ENCODE measurements at places on chromosomes 4 and X. TPM values are rescaled to one million over a fixed set of nuclear protein-coding genes. Genes with fewer than 3 reads are reported as not detected.

ADGRA3 gene
- 7.2 TPM for polyA plus RNA-seq

PPEF2 gene
- not detected for polyA plus RNA-seq

TAF7L gene
- polyA plus RNA-seq, result 0.18 TPM

NAA11 gene
- not detected for polyA plus RNA-seq

TMPRSS11A gene
- 0.60 TPM for polyA plus RNA-seq

CSN1S1 gene
- not detected for polyA plus RNA-seq

GPM6B gene
- 218 TPM for polyA plus RNA-seq

CPE gene
- 852 TPM for polyA plus RNA-seq

COL4A6 gene
- not detected for polyA plus RNA-seq

EIF1AX gene
- 157 TPM for polyA plus RNA-seq

UGT2A1 gene
- not detected for polyA plus RNA-seq

PLK4 gene
- polyA plus RNA-seq, result 0.73 TPM

CASK gene
- polyA plus RNA-seq, result 16.2 TPM

SPANXN2 gene
- polyA plus RNA-seq, result not detected

OPRPN gene
- polyA plus RNA-seq, result not detected

OTUD6A gene
- polyA plus RNA-seq, result not detected

ABLIM2 gene
- polyA plus RNA-seq, result 34.8 TPM

DCTD gene
- 8.7 TPM for polyA plus RNA-seq

PRSS12 gene
- polyA plus RNA-seq, result 0.55 TPM

ZFYVE28 gene
- polyA plus RNA-seq, result 7.0 TPM

REELD1 gene
- polyA plus RNA-seq, result not detected

SERPINA7 gene
- not detected for polyA plus RNA-seq

CACNA1F gene
- not detected for polyA plus RNA-seq

KIT gene
- 1.5 TPM for polyA plus RNA-seq

EDNRA gene
- 0.76 TPM for polyA plus RNA-seq

NSDHL gene
- 16.4 TPM for polyA plus RNA-seq

TRIM61 gene
- 3.8 TPM for polyA plus RNA-seq

LPAR4 gene
- polyA plus RNA-seq, result 5.2 TPM

GRID2 gene
- polyA plus RNA-seq, result 452 TPM
